ENCODE measurements at places on chromosomes 12 and 14. TPM values are rescaled to one million over a fixed set of nuclear protein-coding genes. Genes with fewer than 3 reads are reported as not detected.

LRP6 gene
- total RNA-seq: 1.7 TPM

LRP1-AS gene
- not detected for total RNA-seq

CYP27B1 gene
- total RNA-seq: 11.4 TPM

KRT74 gene
- not detected for total RNA-seq

SLCO1C1 gene
- not detected for total RNA-seq

CRACR2A gene
- total RNA-seq: 33.5 TPM

FSCB gene
- not detected for total RNA-seq

ALKBH1 gene
- total RNA-seq: 17.5 TPM

LIN7A gene
- not detected for total RNA-seq

COX8C gene
- total RNA-seq: not detected

Data from activated CD8-positive, alpha-beta memory T cell treated with anti-CD3 and anti-CD28 coated beads for 36 hours (primary cell).